CD4-positive, alpha-beta T cell (primary cell): ENCODE measurements at places on chromosomes 5 and 9.
A peak's percentile ranks its signal among the peaks of the same experiment; 100 is the strongest.

DNA sequence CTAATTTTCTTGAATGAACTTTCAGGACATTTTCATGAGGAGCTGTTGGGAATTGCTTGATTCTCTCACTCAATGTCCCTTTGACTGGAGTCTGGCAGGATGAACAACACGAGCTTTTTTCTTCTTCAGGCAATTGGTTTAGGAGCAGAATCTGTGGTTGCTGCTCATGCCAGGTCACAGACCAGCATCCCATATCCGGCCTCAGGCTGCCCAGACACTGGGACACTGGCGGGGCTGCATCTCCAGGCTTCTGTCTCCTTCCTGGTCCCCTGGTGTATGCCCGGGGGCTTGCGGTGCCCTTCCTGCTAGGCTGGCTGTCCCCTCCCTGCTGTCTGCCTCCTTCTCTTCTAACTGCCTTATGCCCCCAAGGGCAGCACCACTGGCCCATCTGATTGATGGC, 311.5 kb upstream of the DAP start:
- no peaks in the 10 kb centered on the region for H3K36me3 ChIP-seq
- DNase-seq = no peak
- no peak overlapping the region for H3K27ac ChIP-seq
- no peak overlapping the region for H3K4me3 ChIP-seq

GRCh38 chr5:403995-404394, 39.0 kb upstream of the EXOC3 start:
- no peak overlapping the region for H3K27ac ChIP-seq
- H3K36me3 ChIP-seq = no peaks in the 10 kb centered on the region
- peaks cover 22% of the 10 kb centered on the region for H3K27me3 ChIP-seq
- DNase-seq = no peak
- H3K4me3 ChIP-seq = no peak overlapping the region

GRCh38 chr5:76684756-76685519, 31.0 kb upstream of the F2R start:
- no peak overlapping the region for H3K27ac ChIP-seq
- no peak overlapping the region for H3K4me3 ChIP-seq
- DNase-seq = no peak
- peaks cover 60% of the 10 kb centered on the region for H3K36me3 ChIP-seq

- peak overlapping the region; percentile 73 for H3K4me3 ChIP-seq
- no peak for DNase-seq
- peaks cover 11% of the 10 kb centered on the region for H3K27me3 ChIP-seq
- H3K4me1 ChIP-seq = peaks cover 53% of the 10 kb centered on the region
- no peak overlapping the region for H3K27ac ChIP-seq
These were observed 6.7 kb downstream of the PTCH1 start for GRCh38 chr9:95509851-95510708.

DNA sequence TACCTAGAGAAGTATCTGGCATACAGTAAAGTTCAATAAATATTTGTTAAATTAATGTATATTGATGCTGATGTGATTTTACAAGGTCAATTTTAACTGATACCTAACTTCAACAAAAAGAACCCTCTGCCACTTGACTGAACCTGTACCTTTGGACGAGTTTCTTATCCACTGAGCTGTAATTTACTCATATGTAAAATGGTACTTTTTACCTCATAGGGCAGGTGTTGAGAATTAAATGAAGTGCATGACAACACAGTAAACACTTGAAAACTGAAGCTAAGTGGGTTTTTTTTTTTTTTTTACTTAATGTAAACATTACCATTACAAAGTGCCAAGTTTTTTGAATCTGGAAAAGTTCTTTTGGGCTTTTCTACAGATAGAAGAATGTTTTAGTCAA, 15.4 kb downstream of the NIPSNAP3B start:
- no peaks in the 10 kb centered on the region for H3K4me1 ChIP-seq
- no peaks in the 10 kb centered on the region for H3K36me3 ChIP-seq
- H3K27ac ChIP-seq = no peak overlapping the region
- H3K27me3 ChIP-seq = no peaks in the 10 kb centered on the region
- H3K4me3 ChIP-seq = no peak overlapping the region
- no peak for DNase-seq

- no peak overlapping the region for H3K27ac ChIP-seq
- no peaks in the 10 kb centered on the region for H3K27me3 ChIP-seq
- no peaks in the 10 kb centered on the region for H3K36me3 ChIP-seq
- no peaks in the 10 kb centered on the region for H3K4me1 ChIP-seq
- no peak overlapping the region for H3K4me3 ChIP-seq
These were observed 279.4 kb downstream of the CWC27 start for GRCh38 chr5:65047948-65048690.
